ENCODE measurements at places on chromosomes 2 and 18. TPM values are rescaled to one million over a fixed set of nuclear protein-coding genes. Genes with fewer than 3 reads are reported as not detected.

Gene RAB6D
- not detected for total RNA-seq

Gene SERPINB10
- total RNA-seq: not detected

Gene TSPYL6
- total RNA-seq: not detected

Gene POMC
- 5.7 TPM for total RNA-seq

Gene COL4A4
- total RNA-seq: 34.0 TPM

Gene NETO1
- total RNA-seq: not detected

Gene NDC80
- total RNA-seq: not detected

Gene CENPO
- 2.5 TPM for total RNA-seq

Gene SCYGR5
- total RNA-seq: not detected

Gene MEMO1
- 25.3 TPM for total RNA-seq

Gene DNPEP
- 51.2 TPM for total RNA-seq

Gene MC5R
- total RNA-seq: not detected

DNA sequence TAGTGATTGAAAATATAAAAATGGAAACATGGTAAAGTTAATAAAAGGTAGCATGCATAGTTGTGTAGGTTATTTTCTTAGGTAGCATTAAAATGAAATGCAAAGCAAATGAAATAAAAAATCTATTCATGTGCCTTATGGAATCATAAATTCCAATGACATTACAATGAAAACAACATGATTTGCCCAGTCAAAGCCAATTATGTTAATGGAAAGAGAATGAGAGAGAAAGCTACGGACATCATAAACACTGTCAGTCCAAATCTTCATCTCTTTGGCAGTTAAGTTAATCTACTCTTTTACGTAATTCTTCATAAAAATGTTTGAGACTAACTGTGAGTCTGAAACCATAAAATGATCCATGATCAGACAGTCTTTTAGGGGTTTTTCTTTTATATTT is 636.7 kb upstream of the SYT4 start:
- DNase-seq: no peak

DNA sequence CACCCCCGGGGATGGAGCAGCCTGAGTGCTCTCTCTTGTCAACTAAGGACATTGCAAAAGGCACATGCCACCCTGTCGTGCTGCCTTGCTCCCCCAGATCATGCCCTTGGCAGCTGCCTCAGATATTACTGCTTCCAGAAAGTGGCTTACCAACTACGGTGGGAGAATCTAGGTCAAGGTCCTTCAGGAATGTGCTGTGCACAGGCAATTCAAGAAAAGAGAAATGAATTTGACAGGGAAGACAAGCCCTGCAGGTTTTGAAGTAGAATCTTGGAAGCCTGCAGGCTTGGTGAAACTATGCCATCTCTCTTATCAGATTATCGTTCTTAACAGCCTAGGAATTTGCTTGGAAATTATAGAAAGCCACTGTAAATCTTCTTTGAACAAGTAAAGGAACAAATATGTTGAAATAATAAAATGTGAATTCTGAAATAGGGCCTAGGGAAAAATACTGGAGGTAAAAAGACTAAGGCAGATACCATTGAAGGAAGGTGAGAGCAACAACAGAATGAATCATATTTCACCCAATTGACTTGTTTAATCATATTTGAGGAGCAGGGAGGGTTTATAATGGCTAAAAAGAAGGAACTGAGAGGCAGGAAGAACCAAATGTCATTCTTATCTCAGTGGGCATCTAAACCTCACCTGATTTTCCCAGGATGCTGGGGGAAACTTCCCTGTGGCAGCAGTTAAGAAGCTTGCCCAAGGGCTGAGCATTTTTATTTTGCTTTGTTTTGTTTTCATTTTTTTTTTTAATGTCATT is 94.0 kb upstream of the GLS start:
- no peak for DNase-seq

DNA sequence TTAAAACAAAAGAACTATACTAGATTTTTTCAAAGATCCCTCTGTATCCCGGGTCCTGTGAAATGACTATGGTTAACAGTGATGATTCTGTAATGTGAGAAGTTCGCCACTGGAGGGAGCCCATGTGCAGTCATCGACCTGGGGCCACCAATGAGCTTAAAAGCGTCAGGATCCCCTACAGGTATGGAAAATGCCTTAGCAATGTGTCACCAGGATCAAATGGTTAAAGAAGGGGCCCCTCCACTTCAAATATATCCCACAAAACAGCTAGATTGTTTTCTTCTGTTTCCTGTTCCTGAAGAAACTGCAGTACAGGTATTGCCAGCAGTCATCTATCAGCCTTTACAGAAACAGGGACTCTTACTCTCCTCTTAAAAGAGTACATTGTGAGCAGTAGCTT is 15.3 kb downstream of the CHRNA1 start:
- no peak for DNase-seq

- no peak for DNase-seq
These were observed 45.3 kb downstream of the PIKFYVE start for GRCh38 chr2:208311321-208311720.

GRCh38 chr18:22066083-22066485 is 103.3 kb upstream of the GATA6 start:
- DNase-seq: no peak

DNA sequence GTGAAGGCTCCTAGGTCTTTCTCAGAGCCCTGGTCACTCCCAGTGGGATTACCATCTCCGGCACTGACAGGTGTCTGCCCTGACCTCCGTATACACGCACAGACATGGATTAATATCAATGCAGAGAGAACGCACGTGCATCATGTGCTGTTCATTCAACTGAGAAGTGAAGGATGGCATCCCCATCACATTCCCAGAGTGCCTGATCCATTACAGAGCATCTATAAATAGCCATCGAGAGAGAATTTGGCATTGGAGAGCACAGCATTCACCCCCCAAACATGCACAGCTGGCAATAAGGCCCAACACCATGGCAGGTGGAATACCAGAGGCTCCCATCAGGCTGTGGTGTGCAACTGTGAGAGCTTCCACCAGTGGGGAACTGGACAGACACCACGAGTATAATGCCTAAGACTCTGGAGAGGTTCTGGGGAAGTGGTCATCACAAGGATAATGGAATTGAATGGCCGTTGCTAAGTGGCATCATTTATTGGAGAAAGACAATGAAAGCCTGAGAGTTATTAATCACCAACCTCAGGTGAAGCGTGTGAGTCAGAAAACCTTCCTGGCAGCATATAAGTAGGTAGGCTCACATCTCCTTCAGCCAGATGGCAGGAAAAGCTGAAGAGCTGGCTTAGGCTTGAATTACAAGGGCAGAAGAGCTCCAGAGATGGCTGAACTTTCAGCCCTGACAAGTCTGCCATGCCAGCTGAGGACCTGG is 244.5 kb upstream of the ID2 start:
- DNase-seq: no peak

GRCh38 chr2:21330786-21331391 is 207.1 kb downstream of the TDRD15 start:
- DNase-seq: no peak

GRCh38 chr18:44748582-44748981 is 67.9 kb downstream of the SETBP1 start:
- no peak for DNase-seq

- no peak for DNase-seq
These were observed at the start of gene TNFRSF11A for GRCh38 chr18:62324917-62325805. Gene TNFRSF11A (plus strand): TSS chr18:62325310. CDS start chr18:62325353, 43 bp downstream.

DNA sequence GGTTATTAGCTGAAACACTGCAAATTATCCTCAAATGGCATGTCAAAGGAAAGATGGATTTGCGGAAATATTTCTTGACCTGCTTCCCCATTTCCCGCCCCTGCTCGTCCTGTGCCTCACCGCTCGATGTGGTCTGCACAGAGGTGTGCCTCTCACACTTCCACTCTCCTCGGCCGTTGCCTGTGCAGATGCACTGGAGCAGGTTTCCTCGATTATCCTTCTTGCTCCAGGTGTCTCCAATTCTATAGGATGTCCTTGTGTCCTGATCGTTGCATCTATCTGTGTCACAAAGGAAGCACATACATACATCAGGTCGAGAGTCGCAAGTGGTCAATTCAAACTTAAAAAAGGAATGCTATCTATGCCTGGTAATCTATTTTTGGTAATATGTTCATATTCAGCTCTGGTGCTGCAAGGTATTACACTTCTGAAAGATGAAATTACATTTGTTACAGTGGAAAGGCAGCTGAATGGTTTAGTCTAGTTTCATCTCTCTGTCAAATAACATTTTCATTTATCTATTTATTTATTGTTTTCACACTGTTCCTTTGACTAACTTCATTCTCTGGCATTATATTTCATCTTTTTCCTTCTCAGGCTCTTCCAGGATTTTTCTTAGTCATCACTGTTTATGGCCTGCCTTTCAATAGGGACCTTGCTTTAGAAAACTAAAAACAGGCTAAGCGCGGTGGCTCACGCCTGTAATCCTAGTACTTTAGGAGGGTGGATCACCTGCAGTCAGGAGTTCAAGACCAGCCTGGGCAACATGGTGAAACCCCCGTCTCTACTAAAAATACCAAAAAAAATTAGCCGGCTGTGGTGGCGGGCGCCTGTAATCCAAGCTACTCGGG is 7.6 kb downstream of the FN1 start:
- no peak for DNase-seq

DNA sequence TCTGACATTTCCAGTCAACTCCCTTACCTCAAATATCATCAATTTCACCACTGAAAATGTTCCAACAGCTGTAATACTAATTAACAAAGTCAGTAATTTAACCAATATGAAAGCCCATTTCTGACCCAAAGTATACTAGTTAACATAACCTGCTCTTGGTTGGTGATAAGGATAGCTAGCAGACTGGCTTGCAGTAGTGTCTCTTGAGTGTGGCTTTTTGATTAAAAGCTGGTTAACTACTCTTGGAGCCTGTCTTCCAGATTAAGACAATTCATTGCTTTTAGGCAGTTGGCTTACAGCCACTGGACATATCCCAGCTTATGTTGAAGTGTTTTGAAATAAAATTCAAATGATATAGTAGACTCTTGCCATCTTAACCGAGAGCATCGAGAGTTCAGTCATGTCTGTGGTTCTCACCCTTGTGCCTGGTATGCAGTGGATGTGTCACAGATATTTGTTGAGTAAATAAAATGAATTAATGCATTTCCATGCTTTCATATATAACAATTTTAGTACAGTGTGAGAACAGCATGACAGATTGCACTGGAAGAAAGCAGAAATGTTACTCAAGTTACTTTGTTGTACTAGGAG is 158.1 kb downstream of the TANC1 start:
- no peak for DNase-seq

- DNase-seq: no peak
These were observed 38.7 kb downstream of the MEMO1 start for GRCh38 chr2:31972059-31972458.

- no peak for DNase-seq
These were observed 107.4 kb downstream of the FTCDNL1 start for GRCh38 chr2:199743415-199744120.

DNA sequence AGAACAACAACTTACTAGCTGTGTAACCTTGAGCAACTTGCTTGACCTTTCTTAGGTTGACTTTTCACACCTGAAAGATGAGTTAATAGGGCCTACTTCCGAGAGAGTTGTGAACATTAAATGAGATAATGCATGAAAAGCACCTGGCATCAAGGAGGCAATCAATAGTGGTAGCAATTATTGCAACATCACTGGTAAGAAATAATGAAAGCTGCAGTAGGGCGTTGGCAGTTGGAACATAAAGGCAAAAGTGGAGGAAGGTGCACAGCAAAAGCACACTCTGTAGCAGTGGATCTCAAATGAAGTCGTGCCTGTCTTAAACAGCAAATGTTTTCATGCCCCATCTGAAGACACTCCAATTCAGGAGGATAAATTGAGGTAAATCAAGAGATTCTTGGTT is 178.9 kb upstream of the VRK2 start:
- DNase-seq: no peak

DNA sequence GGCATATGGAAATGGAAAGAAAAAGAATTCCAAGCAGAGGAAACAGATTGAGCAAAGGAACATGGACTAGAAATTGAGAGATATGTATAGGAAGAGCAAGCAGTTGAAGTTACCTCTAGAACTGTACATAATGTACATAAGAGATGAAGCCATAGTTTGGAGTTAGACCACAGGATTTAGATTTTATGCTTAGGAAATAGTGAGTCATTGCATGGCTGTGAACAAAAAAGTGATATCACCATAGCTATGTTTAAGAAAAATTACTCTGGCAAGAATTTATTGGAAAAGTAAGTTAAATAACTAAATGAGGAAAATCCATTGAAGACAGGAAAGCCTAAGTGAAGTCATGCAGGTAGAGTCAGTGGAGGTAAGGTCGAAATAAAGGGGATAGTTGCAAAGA is 99.4 kb upstream of the GALNT5 start:
- no peak for DNase-seq

GRCh38 chr2:133360882-133361281 is 207.4 kb downstream of the NCKAP5 start:
- DNase-seq: no peak

GRCh38 chr18:11689669-11690565 is 853 bp downstream of the GNAL start:
- no peak for DNase-seq

DNA sequence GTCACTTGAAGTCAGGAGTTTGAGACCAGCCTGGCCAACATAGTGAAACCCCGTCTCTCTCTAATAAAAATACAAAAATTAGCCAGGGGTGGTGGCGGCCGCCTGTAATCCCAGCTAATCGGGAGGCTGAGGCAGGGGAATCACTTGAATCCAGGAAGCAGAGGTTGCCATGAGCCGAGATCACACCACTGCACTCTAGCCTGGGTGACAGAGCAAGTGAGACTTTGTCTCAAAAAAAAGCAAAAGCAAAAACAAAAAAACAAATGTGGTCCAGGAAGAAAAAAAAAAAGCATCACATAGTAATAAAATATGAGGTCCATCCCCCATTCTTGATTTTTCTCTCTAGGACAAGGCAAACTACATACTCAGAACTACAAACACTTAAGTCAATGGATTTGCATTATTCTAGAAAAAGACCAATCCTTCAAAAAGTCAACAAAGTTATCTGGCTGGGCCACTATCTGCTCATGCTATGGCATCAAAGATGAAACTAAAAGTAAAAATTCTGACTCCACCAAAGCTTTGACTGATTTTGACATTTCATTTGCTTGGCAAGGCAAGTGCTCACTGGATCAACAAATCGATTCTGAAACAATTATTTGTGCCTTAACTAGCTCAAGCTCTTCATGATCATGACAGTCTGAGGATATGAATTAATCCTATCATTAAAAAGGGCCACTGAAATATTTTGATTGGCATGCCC is 28.4 kb downstream of the MEX3C start:
- no peak for DNase-seq

DNA sequence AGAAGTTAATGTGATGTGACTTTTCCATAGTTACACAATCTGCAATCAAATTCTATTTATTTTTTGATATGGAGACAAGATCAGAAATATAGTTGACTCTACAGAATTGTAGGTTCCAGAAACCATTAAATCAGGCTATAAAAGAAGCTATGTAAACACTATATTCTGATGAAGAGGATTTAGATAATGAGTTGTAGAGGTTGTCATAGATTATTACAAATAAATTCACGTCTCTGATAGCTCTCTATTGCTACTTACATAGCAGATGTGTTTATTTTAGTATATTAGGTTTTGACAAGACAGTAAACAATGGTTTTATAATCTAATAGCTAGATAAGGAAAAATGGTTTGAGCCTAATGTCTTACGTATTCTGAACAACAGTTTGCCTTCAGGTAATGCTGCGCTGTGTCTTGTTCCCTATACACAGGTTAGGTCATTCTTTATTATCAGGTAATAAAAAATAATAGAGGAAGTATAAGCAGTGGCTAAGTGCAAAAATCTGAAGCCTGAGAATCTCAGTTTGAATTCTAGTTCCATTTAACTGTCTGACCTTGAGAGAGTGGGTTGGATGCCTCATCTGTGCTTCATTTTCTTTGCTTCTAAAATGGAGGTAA is 93.4 kb downstream of the PPP1R1C start:
- no peak for DNase-seq

GRCh38 chr2:236157815-236158498 is 10.2 kb downstream of the GBX2 start:
- DNase-seq: no peak
